ENCODE measurements at places on chromosomes 12 and 14. TPM values are rescaled to one million over a fixed set of nuclear protein-coding genes. Genes with fewer than 3 reads are reported as not detected.

DNA sequence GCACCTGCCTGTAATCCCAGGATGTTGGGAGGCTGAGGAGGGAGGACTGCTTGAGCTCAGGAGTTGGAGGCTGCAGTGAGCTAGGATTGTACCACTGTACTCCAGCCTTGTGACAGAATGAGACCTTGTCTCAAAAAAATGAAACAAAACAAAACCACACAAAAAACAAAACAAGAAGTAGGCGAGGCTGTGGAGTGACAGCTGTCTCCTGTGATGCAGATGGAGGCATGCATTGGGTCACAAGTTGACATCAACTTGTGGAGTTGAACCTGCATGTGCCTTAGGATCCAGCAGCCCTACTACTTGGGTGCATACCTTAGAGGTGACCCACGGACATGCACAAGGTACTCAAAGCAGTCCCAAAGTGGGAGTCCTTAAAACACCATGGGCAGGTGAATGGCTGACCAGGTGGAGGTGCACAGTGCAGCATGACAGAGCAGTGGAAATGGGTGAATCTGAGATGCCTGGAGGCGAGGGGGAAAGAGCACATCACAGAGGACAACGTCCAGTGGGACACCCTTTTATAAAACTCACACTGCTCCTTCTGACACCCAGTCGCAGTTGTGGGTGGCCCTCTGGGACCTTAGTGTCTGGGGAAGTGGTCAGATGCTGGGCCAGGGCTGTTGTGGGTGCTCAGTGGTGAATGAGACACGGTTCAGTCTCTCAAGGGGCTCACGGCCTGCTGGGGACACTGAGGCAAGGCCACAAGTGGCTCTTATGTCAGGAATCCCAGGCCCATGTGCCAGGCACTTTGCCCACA lies 12.7 kb downstream of the PLBD2 start:
- DNase-seq: no peak

GRCh38 chr12:5904969-5905368 lies 40.1 kb downstream of the ANO2 start:
- no peak for DNase-seq

DNA sequence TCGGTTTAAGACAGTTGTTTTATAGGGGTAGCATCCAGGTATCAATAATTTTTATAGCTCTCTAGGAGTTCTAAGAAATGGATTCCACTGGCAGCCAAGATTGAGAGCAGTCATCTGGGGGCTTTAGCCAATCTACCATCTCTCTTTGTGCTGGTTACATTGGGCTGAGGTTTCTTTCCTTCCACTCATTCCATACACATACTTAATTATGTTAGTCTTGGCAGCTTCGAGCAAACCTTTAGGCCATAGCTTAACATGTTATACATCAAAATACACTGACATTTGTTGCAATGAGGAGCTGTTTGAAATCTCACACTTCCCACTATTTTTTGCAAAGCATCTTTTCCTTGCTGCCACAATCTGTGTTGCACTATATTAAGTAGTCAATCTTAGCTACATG lies 63.1 kb downstream of the ARMH4 start:
- no peak for DNase-seq

DNA sequence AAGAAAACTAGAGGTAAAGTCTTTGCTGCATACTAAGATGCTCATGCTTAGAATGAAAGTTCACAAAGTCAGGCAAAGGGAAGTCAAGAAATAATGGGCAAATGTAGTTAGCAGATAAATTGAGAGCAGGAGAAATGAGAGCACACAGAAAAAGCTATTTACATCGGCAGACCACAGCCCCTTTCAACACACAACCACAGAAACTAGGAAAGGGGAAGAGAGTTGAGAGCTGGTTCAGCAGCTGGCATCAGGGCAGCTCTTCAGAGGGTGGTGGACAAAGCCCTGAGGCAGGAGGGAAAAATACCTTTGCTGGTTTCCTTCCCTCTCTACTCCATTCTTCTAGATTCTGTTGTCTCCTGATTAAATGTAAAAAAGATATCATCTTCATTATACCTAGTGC lies 95.4 kb upstream of the ANO4 start:
- no peak for DNase-seq

DNA sequence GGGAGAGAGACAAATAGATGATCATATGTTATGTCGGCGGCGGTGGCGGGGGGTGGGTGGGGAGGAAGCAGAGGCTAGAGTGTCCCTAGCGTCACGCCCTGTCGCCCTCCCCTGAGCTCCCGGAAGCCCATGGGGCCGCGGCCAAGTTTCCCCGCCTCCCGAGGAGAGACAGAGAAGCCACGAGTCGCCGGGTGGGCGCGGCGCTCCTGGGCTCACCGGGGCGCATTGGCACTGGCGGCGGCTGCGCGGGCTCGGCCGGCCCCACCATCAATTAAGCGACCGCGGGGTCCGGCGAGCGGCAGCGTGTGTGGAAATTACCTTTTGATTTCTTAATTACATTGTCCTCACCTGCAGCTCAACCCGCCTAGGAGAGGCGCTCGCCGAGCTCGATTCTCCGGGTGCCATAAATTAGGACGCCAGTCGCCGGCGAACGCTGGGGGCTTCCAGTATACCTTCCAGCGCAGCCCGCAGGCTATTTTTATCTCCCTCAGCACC lies 119.9 kb upstream of the LHX5 start:
- no peak for DNase-seq

DNA sequence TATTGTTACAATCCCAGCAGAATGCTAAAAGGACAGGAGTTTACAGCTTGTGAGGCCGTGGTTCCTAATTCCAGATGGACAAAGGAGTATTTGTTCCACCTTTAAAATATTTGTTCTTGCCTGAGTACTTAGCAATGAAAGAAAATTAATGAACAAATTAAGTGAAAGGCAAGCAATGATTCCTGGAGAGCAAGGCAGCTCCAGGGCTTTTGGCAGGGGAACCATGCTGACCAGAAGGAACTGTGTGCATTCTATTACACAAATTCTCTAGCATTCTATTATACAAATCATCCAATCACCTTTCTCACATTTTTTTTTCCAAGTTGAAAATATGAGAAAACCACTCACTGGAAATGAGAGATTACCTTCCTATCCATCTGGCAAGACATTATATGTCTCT lies 1.8 kb upstream of the BMAL2 start:
- no peak for DNase-seq

DNA sequence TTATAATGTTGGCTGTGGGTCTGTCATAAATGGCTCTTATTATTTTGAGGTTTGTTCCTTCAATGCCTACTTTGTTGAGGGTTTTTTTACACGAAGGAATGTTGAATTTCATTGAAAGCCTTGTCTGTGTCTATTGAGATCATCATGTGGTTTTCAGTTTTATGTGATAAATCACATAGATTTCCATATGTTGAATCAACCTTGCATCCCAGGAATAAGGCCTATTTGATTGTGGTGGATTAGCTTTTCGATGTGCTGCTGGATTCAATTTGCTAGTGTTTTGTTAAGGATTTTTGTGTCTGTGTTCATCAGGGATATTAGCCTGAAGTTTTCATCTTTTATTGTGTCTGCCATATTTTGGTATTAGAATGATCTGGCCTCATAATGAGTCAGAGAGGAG lies 27.6 kb downstream of the SLC2A13 start:
- no peak for DNase-seq

- DNase-seq: no peak
Measured at GRCh38 chr14:88179716-88180115, 143.4 kb downstream of the KCNK10 start.

DNA sequence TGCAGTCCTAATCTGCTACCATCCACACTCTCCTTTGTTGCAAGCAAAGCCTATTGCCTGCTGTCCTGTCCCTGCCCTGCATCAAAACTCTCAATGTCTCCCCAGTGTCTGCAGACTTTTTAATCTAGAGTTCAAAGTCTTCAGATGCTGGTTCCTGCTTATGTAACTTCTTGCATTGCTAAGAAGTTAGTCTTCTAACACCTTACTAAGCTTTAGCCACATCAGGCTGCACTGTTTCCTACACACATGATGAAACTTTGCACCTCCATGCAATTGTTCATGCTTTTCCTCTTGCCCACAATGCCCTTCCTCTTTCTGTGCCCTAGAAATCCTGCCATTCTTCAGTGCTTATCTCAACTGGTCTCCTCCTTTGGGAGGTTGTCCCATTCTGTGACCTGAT lies 16.2 kb upstream of the DICER1 start:
- DNase-seq: no peak

DNA sequence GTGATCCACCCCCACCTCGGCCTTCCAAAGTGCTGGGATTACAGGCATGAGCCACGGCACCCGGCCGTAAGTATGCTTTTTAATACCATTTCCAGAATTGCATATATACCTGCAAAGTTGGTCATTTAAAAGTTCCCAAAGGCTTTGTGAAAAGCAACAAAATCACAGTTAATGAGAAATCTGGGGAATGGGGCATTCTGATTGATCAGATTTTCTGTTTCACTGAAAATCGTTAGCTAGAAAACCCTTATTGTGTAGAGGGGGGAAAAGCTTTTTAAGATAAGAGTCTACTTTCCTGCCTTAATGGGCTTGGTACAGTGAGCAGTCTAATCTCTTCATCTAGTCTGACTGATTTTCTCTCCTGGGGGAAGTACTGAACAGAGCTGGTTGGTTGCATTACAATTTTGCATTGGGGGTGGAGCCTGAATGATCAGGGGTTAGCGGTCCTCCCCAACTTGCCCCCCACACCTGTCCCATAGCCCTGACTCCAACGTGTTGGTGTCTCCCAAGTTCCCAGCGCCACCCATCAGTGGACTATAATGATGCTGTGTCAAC lies 23.8 kb downstream of the IL31 start:
- no peak for DNase-seq

GRCh38 chr14:80644826-80645225 lies 296.7 kb downstream of the CEP128 start:
- DNase-seq: no peak

GRCh38 chr12:124504273-124505000 lies 63.0 kb downstream of the NCOR2 start:
- DNase-seq: no peak

GRCh38 chr12:92582475-92582874 lies 120.3 kb upstream of the PLEKHG7 start:
- DNase-seq: no peak

GRCh38 chr12:31205054-31205453 lies 120.9 kb downstream of the SINHCAF start:
- no peak for DNase-seq

DNA sequence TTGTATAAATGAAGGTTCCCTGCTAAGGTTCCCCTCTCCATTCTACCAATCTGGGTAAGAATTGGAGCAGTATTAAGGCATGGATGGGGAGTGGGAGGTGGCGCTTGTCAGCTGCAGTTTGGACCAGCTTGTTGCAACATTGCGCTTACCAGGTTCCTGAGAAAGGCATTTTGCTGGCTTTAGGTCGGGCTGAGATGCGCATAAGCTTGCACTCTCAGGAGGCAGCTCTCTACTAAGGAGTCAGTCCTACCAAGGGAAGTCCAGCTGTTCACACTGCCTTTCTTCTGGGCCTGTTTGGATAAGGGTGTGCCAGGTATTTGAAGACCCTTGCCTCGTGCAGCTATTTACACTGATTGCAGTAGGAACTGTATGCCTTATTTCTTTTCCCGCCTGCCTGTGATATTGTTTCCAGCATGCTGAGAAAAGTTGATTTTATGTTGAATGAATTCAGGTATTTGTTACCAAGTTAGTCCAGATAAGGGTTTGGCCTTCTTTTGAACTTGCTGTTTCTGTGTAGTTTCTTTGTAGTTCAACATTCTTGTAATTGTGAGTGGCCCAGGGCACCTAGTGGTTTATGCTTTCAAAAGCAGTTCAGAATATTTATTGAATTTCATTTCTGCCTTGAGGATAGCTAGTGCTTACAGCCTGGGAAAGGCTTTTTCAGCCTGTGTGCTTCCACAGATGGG lies 2.6 kb downstream of the MLEC start:
- DNase-seq: peak; percentile 36

DNA sequence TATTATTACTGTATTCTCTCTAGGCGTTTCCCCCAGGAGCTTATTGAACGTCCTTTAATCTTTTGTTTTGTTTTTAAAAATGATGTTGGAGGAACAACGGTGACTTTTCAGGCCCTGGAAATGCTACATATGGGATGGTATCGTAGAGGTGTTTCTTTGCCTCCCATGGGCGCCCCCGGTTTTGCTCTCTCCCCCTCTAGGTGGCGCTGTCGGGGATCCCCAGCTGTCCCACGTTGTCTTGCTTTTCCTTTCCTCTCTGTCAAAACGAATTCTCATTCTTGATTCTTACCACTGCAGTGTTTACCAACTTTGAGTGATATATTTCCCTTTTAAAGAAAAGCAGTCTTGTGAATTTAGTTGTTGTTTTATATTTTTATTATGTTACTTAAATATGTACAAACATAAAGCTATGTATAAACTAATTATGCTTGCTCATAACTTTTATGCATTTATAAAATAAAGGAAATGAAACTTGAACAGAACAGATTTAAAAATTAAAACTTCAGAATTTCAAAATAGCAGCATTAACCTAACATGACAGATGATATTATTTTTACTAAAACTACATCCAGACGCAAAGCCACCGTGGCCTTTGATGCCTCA lies 171.9 kb downstream of the RGS6 start:
- DNase-seq: no peak

- no peak for DNase-seq
Measured at GRCh38 chr14:77902811-77903210, 102.9 kb downstream of the ADCK1 start.

DNA sequence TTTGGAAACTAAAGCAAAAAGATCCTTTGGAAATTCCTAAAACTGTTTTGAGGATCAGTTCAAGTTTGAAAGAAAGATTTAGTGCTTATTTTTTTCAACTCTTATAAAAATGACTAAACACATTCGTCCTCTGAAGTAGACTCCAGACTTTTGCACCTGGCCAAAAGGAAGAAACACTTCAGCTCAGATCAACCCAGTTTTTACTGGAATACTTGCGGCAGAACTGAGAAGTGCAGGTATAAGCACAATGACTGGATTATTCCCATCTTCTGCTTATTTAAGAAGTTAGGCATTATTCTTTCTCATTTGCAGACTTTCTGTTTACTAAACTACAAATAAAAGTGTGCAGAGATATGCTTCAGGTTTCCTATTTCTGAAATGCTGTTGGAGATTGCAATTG lies 41.9 kb downstream of the PDE6H start:
- no peak for DNase-seq

GRCh38 chr14:90720336-90720735 lies 95.9 kb downstream of the TTC7B start:
- no peak for DNase-seq

- no peak for DNase-seq
Measured at GRCh38 chr12:123293178-123293760, 21.6 kb upstream of the CDK2AP1 start.

TMEM116 gene
- 8.5 TPM for total RNA-seq

FKBP4 gene
- 274 TPM for total RNA-seq

TNS2 gene
- 27.1 TPM for total RNA-seq

CEBPE gene
- not detected for total RNA-seq

TESPA1 gene
- 1.6 TPM for total RNA-seq

CRIP2 gene
- total RNA-seq: 20.3 TPM

PLD4 gene
- total RNA-seq: 1.2 TPM

SPX gene
- total RNA-seq: not detected

PCK2 gene
- total RNA-seq: 173 TPM

AQP6 gene
- total RNA-seq: not detected

LRR1 gene
- total RNA-seq: 24.3 TPM

RPS6KA5 gene
- 15.2 TPM for total RNA-seq
